ENCODE measurements at places on chromosomes 6 and 20.

- DNase-seq: no peak
Observed at GRCh38 chr6:22471132-22471690, 98.2 kb upstream of the HDGFL1 start.

DNA sequence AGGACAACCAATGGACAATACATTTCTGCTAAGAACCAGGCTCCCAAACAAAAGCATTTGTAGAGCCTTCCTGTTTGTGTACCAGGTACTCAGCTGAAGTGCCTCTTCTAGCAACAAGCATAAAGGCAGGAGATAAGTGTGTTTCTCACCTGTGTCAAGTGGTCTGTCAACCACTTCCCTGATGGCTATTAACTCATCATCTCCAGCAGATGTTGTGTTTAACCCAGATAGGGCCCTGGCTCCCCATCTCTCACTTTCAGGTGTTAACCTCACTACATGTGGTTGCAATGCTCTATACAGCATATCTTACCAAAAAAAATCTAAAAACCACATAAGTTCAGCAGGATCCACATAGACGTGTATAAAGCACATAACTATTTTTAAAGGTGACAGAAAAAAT lies 9.6 kb upstream of the IL17A start:
- no peak for DNase-seq

DNA sequence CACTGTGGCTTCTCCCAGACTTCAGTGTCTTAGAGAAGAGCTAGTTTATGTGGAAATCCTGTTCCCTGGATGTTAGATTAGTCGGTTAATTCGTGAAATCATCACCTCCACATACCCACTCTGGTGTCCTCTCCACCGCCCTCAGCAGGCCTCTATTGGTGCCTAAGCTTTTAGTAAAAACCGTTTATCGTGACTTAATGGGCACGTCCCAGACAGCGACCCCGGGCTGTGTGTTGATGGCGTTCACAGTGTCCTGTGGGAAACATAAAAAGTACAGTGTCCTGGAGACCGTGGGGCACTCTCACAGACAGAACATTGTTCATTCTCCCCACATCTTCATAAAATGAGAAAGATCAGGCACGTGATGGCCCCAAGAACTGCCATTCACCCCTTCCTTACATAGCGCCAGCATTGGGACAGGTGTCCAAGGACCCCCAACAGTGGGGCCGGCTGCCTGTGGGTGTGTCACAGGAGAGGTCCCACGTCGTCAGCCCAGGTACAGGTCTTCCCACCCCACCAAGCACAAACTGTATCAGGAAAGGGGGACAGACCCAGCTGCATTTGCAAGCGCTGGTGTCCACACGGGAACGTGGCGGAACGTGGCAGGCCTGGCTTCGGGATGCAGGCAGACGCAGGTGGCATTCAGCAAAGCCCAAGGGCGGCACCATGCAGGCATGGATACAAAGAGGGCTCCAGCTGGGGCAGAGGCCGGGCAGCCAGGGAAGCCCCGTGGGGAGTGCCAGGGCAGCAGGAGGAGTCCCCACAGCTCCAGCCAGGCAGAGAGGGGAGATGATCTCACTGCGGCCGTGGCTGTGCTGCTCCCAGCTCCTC lies 237.7 kb downstream of the DLL1 start:
- DNase-seq: no peak

DNA sequence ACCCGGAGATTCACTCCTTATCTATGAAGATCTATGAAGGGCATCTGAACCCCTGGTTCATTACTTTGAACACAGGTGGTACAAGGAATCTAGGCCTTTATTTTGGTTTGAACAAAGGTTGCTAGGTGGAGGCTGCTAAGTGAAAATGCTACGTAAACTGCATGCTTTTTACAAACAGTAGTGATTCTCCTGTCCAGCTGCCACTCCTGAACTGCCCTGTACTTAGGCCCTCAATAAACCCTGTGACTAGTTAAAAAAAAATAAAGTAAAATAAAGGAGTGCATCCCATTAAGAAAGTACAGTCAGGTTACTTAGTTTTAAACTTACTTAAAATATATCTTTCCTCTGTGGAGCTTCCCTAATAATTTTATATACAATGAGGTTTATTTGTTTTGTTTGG lies 27.7 kb upstream of the ARG1 start:
- no peak for DNase-seq

DNA sequence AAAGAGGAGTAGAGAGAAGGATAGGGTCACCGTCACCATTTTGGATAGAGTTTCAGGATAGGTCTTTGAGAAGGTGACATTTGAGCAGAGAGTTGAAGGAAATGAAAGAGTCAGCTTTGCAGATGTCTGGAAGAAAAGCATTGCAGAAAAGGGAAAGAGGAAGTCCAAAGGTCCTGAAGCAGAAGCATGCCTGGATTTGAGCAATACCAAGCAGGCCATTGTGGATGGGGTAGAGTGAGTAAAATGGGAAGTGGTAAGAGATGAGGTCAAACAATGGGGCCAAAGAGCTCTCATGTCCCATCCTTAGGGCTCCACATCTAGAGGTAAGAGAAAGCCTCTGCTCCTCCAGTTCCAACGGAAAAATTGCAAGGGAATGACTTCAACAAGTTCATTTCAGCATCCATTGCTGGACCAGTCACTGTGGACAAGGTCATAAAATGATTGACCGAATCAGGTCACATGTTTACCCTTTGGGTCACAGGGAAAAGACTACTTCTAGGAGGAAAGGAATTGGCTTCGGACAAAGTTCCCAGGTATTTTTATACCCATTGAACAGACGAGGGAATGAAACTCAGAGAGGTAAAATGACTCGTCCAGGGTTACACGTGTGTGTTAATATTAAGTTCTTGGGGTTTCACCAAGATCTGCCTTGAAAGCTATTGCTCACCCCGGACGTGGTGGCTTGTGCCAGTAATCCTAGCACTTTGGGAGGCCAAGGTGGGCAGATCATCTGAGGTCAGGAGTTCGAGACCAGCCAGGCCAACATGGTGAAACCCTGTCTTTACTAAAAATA lies 6.6 kb upstream of the SAMHD1 start:
- no peak for DNase-seq

GRCh38 chr20:49682798-49683197 lies 30.9 kb downstream of the B4GALT5 start:
- DNase-seq: no peak

GRCh38 chr6:30716879-30717128 lies 277 bp downstream of the MDC1 start:
- no peak for DNase-seq

DNA sequence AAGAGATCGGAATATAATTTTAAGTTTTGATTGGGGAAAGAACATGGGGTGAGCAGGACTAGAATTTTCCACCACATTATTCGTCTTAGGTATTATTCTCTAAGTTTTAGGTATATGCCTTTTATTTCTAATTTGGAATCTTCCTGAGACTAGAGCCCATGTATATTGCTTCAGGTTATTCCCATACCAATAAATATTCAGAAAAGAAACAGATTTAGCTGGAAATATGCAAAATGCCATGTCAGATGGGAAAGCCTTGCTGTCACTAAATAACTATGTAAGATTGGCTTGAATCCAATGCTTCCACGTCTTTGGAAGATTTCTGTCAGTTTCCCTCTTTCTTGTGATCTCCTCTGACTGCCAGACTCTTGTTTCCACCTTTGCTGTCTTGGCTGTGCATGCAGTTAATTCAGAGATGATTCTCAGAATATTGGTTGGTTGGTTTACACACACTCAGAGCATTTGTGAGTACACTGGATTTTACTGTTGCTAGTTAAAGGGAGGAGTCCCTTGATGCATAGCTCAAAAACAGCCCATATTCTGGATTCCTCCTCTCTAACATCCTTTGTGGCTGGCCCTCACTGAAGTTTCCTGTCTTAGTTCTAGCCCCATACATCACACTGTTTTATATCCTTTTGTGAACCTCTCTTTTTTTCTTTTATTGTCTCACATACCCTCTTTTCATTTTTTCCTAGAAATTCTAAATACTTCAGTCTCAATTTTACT lies 64.3 kb downstream of the GRM1 start:
- no peak for DNase-seq

- DNase-seq: no peak
Observed at GRCh38 chr20:63895952-63896263, 982 bp downstream of the DNAJC5 start.

DNA sequence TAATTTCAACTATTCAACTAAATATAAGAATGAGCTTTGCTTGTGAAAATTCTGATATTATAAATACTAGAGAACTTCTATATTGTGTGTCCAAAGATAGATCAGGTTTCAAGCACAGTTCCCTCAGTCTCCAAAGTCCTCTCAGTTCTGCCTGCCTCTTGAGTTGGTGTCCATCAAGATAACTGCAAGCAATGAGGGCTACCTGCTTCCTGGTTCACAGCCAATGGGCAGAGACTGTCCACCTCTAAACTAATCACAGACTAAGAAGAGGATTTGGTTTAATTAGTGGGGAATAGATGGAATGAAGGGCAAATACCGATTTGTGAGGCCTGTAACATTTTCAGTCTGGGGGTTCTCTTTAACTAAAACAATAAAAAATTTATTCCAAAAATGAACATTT lies 41.3 kb upstream of the LOC128125822 start:
- DNase-seq: no peak

- no peak for DNase-seq
Observed at GRCh38 chr6:84785671-84786070, 21.3 kb upstream of the TBX18 start.

- DNase-seq: no peak
Observed at GRCh38 chr20:11445891-11446290, 471.8 kb upstream of the BTBD3 start.

- DNase-seq: no peak
Observed at GRCh38 chr6:153357391-153357790, 226.3 kb upstream of the RGS17 start.

DNA sequence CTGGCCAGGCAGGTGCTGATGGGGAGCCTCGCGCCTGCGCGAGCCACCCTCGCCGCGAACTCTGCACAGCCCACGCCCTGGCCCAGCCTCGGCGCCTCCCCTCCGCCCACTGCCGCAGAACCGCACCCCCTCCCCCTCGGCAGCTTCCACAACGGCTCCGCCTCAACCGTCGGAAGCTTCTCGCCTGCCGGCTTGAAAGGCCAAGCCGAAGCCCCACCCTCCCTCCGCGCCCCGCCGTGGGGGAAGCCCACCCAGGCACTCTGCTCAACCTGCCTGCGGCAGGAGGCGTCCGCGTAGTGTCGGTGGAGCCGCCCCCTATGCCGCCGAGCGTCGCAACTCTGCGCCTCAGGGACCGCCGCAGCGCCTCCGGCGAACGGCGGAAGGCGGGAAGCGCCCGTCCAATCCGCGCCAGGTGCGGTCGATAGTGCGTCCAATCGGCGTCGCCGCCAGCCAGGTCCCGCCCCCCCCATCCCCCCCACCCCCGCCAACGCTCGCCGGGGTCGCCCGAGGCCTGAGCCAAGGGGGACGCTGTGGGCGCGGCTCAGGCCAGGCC lies at the start of gene SYCP2:
TSS of gene SYCP2 (minus strand) at position 342 of the 553 bp plus-strand sequence. CDS start 11,224 bp downstream, outside the sequence.
- DNase-seq: no peak

GRCh38 chr6:87918461-87918941 lies 129.1 kb upstream of the SPACA1 start:
- no peak for DNase-seq

DNA sequence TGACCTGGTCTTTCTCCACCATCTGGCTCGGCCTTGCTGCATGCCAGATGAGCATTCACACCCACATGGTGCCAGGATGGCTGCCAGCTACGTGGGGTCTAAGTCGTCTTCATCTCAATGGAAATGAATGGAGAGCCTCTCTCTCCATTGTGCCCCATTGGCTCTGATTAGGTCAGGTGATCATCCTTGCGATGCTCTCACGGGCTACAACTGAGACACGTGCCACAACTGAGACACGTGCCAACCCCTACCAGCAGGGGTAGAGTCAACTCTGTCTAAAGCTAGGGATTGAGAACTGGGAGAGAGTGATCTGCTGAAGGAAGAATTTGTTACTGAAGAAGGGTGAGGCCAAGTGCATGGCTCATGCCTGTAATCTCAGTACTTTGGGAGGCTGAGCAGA lies 67.3 kb upstream of the RALY start:
- DNase-seq: no peak

- DNase-seq: no peak
Observed at GRCh38 chr6:15444881-15445280, 199.0 kb downstream of the JARID2 start.

- no peak for DNase-seq
Observed at GRCh38 chr6:13089296-13089994, 238.9 kb downstream of the TBC1D7 start.

DNA sequence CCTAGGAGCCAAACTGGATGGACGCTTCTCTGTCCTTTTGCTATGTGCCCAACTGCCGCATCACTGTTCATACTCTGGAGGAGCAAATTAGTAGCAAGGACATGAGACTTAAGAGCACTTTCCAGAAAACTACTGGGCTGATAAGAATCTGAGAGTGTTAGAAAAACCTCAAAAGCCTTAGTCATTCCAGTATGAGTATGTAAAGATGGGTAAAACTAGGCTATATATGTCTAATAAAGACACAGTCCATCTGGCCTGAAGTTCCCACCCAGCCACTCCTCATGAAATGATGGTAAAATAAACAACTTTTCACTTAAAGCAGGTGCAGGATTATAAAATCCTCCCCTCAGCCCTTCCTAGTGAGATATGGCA lies 30.6 kb downstream of the SHLD1 start:
- no peak for DNase-seq

GRCh38 chr6:7050872-7051779 lies 56.6 kb upstream of the RREB1 start:
- DNase-seq: peak; percentile 23

- DNase-seq: no peak
Observed at GRCh38 chr6:108176281-108177089, 10.7 kb downstream of the NR2E1 start.

Data from nucleus accumbens (tissue), 56 donors.